ENCODE measurements at places on chromosomes 3 and 15.

GRCh38 chr3:74676-75243 lies 121.8 kb upstream of the CHL1 start:
- DNase-seq, result no peak

DNA sequence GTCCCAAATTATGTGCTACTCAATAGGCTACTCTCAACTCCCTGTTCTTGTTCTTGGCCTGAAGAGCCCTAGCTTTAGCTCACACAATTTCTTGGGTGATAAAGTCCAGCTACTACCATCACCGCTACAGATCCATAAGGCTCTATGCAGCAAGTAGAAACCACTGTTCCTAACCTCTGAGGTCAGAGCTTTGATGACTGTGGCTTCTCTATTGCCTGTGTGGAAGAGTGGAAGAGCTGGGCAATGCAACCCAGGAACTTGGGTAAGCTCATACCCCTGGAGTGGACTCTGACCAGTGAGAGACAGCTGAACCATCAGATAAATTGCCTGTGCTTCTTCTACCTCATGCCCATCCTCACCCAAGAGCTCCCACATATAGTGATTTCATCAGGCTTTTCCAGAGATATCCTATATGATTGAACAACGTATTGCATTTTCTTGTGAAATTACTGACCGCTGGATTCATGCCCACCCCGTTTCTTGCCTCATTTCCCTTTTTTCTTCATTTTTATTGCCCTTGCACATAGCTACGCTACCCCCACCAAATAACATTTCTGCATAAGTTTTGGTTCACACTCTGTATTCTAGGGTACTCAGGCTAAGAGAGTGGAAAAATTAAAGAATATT lies 172.3 kb upstream of the MBNL1 start:
- DNase-seq, result no peak

- no peak for DNase-seq
These were observed 83.4 kb upstream of the EPHA6 start for GRCh38 chr3:96731031-96731430.

DNA sequence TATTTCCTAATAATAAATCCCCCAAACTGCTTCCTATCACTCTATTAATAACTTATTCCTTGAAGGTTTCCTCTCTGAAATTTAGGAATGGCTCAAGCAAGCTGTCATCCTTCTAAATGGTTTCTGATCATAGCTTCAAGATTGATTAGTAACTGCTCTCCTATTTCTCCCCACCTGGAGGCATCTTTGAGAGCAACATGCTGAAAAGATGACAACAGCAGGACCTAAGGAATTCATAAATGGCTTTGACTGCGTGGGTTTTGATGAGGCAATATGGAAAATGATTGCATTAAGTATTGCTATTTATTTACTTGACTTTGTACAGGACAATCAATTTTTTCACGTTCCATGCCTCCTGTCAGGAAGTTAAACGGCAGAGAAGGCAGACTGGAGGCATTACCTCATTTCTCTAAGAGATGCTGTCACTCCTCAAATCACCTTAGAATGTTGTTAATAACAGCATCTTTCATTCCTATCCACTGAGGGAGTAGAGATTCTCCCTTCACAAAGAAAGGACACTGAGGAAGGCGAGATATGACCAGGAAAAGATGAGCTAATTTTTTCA lies 256.4 kb downstream of the EPHB1 start:
- no peak for DNase-seq

DNA sequence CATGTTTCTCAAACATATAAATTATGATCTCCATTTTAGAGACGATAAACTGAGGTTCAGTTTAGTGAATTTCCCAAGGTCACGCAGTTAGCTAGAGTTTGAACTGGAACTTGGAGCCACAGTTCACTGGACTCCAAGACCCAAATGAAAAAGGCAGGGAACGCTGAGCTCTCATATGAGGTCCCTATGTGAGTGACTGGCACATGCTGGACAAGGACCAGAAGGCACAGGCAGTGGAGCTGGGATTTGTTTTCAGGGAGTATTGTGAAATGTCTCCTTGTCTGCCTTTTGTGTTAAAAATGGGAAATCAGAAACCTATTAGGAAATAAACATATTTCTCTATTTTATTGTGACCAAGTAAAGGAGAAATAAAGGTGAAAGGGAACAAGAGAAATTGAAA lies 63.5 kb downstream of the MESD start:
- DNase-seq, result no peak

GRCh38 chr3:114333180-114333922 lies 39.5 kb downstream of the TIGIT start:
- DNase-seq, result no peak

GRCh38 chr3:155076888-155077287 lies 3.2 kb upstream of the MME start:
- DNase-seq, result no peak

GRCh38 chr3:196954832-196955231 lies 12.5 kb upstream of the NCBP2 start:
- DNase-seq, result no peak

GRCh38 chr3:172312001-172312400 lies 136.3 kb downstream of the GHSR start:
- no peak for DNase-seq

- no peak for DNase-seq
These were observed 46.9 kb downstream of the NFKBIZ start for GRCh38 chr3:101896083-101896757.

DNA sequence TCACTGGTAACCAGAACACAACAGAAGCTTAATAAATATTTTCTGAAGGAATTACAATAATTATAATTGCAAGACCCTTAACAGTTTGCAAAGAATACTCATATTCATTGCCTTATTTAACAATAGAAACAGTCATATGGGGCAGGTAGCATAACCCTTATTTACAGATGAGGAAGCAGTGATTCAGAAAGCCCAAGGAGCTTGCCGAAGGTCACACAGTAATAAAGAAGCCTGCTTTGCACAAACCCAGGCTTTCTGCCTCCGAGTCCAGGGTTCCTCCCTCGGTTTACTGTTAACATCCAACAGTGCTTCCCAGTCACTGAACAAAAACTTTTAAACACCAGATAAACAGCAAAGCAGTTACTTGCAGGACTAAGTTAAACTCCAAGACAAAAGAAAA lies 35.3 kb downstream of the SRGAP3 start:
- DNase-seq, result no peak

GRCh38 chr15:65796610-65797078 lies 4.6 kb upstream of the DENND4A start:
- DNase-seq, result no peak

DNA sequence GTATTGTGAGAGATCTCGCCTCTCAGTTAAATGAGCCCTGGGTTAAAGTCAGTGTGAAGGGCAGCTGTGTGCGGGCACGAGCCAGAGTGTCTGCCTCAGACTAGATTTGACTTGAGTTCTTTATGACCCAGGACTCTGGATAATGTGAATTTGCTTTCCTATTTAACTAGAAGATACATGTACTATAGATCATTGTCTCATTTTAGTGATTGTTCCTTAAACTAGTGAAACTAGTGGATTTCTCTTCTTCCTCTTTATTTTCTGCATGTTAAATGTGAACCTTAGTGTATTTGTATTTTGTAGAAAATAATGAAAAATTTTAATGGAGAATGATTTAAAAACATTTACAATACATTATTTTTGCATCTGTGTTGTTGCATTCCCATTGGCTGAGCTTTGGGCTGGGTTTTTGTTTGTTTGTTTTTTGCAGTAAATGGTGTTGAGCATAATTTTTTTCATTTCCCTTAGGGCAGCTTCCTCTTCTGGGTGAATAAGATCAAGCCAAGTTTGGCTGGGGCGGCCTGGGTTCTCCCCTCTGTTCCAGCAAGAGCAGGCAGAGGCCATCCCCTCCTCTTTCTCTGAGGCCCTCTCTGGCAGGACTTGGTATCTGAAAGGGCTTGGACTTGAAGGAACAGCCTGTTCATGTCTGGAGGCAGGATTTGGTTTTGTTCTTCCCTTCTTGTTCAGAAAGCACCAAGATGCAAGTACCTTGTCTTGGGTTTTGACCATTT lies 15.0 kb downstream of the GCSAM start:
- no peak for DNase-seq

- no peak for DNase-seq
These were observed 566.9 kb upstream of the CCDC54 start for GRCh38 chr3:106810300-106810875.

DNA sequence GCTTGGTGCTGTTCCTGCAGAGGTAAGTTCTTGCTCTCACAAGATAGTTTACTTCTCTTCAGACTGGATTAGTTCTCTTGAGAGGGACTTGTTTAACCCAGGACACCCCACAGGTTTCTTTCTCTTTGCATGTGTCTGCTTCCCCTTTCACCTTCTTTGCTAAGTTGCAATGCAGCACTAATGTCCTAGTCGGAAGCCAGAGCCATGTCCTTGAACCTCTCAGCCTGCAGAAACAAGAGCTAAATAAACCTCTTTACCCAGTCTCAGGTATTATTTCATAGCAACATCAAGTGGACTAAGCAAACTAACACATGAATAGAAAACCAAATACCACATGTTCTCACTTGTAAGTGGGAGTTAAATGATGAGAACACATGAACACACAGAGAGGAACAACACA lies 915.2 kb downstream of the NSUN3 start:
- no peak for DNase-seq

- DNase-seq, result no peak
These were observed 52.8 kb downstream of the MGA start for GRCh38 chr15:41713047-41713446.

GRCh38 chr3:26827169-26827568 lies 204.6 kb downstream of the LRRC3B start:
- no peak for DNase-seq

DNA sequence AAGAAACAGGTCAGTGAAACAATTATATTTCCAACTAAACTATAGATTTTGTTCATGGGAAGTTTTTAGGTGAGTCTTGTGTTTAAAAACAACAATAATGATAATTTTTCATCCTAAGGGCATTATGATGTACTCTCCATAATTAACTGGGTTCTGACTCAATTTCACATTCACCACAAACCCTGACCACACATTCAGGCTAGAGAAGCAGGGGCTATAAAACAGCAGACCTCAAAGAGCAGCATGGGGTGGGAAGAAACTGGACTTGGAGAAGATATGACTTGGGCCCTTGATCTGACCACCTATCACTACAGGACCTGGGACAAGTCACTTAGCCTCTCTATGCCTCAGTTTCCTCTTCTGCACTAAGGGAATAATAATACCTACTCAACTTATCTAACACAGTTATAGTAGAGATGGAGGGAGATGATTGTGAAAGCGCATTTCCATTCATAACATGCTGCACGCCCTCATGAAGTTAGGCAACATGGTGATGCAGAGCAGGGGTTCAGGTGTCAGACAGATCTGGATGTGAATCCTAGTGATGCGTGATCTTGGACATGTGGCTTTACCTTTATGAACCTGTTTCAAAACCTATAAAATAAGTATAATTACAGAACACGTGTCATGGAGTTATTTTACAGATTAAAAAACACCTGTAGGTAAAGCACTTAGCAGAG lies 63.0 kb upstream of the ACP3 start:
- no peak for DNase-seq

- no peak for DNase-seq
These were observed 29.1 kb upstream of the MAP6D1 start for GRCh38 chr3:183854318-183855035.

DNA sequence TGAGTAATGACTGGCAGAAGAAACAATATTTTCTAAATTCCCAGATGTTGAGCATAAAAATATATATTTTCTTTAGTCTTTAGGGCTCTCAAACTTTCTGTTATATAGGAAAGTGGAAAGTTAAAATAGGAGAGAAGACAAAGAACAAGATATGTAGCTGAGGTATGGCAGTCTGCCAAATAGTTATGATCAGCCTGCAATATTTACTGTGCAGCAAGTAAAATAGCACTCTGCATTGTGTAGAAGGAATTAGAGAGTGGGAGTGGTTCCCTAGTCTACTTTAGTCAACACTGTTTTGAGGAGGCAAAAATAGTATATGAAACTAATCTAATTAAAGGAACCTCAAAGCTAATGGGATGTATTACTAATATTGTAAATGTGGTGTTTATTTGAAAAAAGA lies 978.1 kb upstream of the ALCAM start:
- no peak for DNase-seq

- no peak for DNase-seq
These were observed 49.4 kb downstream of the CHCHD6 start for GRCh38 chr3:126753191-126754160.

- DNase-seq, result no peak
These were observed 63.9 kb downstream of the CGNL1 start for GRCh38 chr15:57440167-57440566.

- no peak for DNase-seq
These were observed 387.0 kb downstream of the TUSC7 start for GRCh38 chr3:117096549-117096948.

DNA sequence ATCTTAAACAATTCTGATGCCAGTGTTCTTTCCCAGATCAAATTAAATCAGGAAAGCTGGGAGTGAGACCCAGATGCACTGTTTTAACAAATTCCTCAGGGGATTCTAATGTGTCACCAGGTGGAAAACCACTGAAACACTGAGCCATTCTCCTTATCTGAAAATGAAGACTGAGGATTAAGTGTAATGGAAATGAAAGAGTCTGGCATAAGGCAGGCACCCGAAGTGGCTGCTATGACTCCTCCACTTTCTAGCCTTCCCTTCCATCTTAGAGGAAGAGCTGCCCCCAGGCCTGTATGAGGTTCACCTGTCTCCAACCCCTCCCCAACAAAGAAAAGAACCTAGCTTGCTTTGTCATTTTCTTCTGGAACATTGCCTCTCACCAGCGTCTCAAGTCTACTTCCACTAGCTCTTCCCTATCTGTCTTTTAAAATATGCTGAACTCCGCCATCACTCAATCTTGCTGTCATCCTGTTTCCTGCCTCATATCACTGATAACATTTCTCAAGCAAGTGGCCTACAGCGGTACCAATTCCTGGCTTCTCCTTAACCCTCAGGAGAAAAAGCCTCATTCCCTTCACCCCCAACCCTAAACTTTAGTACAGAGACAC lies 13.7 kb upstream of the ABHD2 start:
- DNase-seq, result no peak

- DNase-seq, result no peak
These were observed 79.5 kb downstream of the IMPG2 start for GRCh38 chr3:101240719-101241399.
